ENCODE measurements at places on chromosomes 4 and X.
A peak's percentile ranks its signal among the peaks of the same experiment; 100 is the strongest.

GRCh38 chr4:3231471-3231870, 17.5 kb upstream of the MSANTD1 start:
- no peak for DNase-seq

DNA sequence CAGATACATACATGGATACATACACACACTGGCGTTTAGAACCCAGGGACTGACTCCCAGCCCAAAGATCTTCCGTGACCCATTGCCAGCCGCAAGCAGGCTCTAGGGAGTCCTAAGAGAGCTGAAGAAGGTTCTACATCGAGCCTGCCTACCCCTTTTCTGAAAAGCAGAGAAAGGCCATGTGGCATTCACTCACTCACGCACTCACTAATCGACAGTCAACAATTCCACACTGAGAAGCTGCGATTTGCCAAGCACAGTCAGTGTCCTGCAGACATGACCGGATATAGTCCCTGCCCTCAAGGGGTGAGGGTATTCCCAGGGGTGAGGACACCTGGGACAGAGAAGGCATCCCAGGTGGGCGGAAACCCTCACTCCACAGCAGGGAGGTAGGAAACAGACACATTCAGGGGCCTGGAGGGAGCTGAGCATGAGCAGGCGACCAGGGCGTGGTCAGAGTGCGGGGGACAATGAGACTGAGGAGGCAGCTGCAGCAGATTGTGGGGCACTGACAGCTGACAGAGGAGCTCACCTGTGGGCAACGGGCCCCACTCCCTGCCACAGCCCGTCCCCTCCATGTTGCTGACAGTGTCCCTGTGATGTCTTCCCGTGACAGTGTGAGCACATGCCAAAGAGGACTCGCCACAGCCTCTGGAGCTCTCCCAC, 13.2 kb upstream of the MAN2B2 start:
- no peak for DNase-seq

DNA sequence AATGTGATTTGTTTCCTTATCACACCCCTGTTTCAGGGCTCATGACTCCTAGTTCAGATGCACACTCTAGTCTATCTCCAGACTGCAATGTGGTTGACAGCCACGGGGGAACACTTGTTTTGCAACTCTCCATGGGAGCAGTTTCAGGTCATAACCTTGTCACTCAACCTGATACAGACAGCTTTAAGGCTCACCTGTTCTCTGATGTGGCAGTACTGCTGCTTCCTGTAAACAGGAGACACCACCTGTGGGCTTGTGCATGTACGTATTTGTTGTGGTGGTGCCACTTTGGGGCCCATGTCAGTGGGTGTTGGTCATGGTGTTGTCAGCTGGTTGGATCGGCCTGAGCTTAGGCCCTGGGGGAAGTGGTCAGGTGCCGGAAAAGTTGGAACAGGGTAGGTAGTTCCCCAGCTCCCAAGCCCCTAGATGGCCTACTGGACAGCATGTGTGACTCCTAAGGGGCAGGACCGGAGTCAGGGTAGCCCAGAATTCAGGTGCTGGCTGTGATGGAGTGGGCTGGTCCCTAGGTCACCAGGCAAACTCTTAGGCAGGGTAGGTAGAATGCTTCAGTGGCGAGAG, 46.2 kb downstream of the FAM9B start:
- peak; percentile 54 for DNase-seq

DNA sequence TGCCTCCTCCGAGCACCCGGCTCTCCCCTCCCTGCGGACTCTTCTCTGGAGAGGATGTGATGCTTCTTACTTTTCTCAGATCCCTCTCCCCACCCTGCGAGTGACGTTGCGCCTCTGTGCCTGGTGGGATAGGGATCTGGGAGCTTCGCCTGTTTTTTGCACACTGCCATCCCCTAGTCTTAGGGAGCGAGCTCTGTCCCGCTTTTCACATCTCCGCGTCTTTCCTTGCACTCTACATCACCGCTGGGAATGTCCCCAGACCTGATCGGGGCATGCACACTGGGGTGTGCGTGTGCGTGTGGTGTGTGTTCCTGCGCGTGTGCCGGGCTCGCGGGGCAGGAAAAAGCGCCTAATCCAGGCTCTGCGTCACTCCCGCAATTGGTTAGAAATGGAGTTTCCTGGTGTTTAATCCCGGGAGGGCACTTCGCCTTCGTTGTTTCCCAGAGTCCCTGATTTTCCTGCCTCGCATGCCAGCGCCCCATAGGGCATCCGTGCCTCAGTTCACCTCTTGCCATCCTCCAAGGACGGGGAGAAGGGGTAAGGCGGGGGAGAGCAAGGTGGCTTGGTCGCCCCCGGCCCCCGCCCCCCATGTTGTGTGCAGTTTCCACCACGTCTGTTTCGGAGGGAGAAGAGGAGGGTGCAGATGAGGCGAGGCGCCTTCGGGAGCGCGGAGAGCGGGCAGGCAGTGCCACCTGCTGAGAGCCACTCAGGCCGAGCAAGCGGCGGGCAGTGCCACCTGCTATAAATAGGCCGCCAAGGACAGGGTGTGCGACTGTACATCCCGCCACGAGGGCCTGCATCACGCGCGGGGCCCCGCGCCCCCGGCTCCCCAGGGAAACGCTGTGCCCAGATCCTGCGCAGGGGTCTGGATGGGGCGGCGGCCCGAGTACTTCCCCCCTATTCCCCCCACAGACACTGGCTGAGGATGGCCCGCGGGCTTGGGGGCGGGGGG, 759 bp upstream of the TBC1D1 start:
- peak; percentile 80 for DNase-seq

DNA sequence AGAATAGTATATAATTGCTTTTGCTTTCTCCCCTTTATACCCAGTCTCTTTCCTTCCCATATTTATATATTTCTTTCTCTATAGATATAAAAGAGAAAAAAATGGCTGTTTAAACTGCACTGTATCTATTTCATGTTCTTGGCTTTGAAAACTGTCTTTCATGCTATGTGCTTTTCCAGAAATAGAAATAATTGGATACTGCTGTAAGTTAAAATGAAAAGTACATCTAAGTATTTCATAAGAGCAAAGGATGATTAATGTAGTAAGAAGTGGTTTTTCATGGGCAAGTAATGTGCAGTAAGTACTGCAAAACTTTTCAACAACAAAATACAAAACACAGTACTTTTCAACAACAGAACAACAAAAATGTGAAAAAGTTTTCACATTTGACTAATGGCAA, 237.9 kb downstream of the SNCA start:
- DNase-seq: no peak

GRCh38 chrX:17412692-17413091, 37.7 kb downstream of the NHS start:
- DNase-seq: no peak

GRCh38 chrX:133776072-133776471, 209.3 kb downstream of the GPC3 start:
- no peak for DNase-seq

GRCh38 chr4:41757521-41758156, 9.1 kb upstream of the PHOX2B start:
- no peak for DNase-seq

- DNase-seq: no peak
Observed at GRCh38 chr4:158461336-158461735, 60.3 kb upstream of the RXFP1 start.

DNA sequence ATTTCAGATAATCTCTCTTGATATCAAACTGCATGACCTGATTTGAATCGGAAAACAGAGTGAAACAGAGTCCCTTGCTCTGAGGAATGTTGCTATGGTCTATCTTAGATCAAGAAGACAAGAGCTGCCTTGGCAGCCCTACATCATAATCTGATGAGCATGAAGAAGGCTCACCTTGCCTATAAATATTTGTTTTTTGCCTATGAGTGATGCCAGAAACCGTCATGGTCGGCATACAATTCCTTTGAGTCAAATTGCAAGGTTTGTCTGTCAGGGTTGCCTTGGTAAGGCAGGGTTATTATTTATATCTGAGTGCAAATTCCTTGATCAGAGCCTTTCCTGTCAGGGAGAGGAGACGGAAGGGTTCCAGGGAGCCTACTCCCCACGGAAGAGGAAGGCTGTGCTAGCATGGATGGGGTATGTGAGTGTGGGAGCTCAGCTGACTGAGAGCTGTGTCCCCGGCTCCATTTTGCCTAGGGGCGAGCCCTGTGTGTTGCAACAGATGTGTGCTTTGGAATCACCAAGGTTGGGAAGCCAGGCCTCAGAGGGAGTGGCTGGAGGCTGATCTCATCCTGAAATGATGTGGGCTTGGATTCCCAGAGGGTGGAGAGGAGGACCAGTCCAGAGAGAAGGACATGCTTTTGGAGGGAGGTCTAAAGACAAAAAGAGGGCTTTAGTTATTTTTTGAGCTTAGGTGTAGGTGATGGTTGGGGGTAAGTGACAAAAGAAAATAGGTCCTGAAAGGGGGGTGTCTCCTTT, 43.6 kb downstream of the RTL9 start:
- no peak for DNase-seq

DNA sequence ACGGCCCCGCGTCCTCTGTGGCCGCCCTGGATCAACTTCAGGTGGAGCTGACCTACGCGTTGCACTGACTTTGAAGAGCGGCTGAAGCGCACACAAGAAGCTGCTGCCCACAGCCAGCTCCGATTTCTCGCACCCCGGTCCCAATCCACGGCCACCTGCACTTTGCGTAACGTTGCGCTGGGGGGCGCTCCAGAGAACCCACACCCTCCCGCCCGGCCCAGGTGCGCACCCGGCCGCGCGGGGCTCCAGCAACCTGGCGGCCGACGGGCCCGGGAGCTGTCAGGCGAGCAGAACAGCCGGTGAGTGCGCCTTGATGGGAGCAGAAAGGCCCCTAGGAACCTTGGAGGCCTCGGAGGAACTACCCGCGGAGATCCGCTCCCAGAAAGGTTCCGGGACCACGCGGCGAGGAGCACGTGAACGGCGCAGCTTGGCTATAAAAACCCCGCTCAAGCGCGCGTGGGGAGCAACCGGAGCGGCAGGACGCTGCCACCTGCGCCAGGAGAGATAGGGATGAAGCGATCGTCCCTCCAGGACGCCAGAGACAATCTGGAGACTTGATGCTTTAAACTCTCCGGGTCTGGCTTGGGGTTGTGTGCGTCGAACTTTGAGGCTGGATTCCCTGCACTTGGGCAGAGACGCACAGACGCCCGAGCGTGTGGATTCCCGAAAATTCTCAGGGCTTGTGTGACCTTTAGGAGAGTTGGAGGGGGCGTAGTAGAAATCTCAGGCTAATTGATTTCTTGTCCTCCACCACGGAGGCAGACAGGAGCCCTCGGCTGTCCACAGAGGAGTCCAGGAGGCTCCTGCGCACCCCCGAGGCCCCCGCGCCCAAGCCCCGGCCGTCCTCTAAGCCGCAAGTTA, 591 bp upstream of the NWD2 start:
- DNase-seq: no peak

DNA sequence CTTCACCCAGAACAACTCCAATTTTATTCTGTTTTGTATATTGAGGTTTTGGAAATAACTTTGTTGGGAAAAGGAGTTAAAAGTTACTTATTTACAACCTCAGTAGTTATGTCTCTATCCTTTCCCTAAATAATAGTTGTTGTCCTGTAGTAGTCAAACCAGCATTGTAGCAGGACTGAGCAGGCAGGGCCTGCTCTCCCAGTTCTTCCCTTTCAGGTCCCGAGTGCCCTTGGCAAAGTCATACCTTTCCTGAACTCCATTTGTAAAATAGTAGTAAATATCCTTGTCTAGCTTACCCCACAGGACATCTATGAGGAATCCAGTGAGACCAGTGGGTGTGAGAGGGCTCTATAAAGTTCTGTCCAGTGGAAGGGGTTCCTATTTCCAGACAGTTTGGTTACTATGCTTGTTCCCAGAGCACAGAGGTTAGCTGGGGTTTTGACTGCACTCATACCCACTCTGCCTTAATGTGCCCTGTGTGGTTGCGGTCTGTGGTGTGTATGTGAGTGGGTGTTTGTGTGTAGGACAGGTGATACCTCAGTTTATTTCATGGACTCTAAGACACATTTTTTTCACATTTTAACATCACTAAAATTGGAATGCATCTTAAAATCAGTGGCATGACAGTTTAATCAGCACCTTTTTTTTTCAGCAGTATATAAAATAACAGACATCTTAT, 136.3 kb downstream of the AMMECR1 start:
- no peak for DNase-seq

- peak; percentile 19 for DNase-seq
Observed at GRCh38 chrX:40281336-40282005, 183.7 kb upstream of the BCOR start.

DNA sequence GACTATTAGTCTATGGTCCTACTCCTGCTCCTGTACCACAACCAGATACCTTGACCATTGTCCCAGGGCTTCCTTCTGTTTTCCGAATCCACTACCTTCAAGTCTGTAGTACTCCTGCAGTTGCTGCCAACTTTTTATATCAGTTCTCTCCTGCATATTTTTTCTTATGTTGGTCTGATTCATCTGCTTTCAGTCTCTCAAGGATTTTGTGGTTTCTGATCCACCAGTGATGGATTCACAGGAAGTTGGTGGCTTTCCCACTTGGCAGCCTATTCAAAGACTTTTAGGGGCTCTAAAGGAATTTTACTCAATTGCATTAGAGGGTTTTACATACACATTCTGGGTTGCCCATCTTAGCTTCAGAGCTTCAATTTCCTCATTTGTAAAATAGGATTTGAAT, 23.6 kb downstream of the KIF4A start:
- no peak for DNase-seq

DNA sequence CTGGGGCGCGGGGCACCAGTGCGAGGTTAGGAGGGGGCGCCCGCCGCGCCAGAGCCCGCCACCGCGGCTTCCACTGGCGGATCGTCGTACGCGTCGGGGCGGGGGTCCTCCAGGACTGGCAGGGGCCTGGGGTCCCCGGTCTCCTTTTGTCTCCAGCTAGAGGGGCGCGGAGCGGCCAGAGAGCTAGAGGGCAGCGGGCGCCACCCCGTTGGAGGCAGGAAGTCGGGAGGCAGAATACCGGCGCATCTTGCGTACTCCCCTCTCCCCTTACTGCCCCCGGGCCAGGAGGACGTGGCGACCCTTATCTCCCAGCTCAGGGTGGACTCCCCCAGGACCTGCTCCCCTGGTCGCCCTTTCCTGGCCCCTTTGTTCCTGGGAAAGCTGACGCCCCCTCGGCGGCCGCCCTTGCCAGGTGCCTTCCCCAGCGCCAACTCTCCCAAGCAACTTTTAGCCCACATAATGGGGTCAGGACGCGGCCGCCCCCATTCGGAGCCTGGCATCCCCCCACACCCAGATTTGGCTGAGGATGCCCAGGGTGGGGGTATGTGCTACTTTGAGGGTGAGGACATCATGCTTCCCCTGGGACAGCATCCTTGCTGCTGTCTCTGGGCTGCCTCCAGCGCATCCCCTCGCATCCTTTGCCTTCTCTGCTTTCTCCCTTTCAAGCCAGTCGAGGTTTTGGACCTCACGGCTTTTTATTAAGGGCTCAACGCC, 933 bp downstream of the CNKSR2 start:
- peak; percentile 78 for DNase-seq

GRCh38 chr4:65391814-65392213, 278.5 kb downstream of the EPHA5 start:
- no peak for DNase-seq

All from spleen (tissue), 13 donors.